ENCODE measurements at places on chromosomes 7 and 10.

- no peak for DNase-seq
These were observed 287.0 kb upstream of the CDC14C start for GRCh38 chr7:48637382-48637781.

DNA sequence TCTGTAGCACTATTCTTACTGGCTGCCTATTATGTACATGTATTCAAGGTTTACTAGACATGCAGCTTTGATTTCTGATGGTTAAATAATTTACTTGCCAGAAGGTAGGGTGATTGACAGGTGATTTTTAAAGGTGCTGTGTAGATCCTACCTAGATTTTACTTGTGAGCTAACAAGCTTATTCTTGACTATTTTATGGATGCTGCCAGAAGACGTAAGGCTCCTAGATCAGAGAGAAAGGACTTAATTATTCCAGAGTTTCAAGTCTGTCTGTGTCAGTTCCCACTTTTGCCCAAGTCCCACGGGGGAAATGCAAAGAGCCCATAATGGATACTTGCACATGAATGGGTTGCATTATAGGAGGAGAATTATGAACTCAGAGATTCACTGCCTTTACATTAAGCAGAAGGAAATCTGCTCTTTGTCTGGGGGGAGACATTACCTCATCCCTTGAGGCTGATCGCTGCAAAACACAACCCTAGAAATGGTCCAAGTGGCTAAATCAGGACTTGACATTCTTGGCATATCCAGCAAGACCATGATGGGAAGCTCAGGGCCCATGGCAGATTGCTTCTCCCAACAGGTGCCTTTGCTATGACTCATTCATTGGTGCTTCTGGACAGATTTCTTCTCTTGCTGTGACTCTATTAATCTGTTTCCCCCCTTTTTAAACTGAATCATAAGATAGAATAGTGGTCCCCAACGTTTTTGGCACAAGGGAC is 32.1 kb downstream of the GPR158 start:
- DNase-seq: no peak

DNA sequence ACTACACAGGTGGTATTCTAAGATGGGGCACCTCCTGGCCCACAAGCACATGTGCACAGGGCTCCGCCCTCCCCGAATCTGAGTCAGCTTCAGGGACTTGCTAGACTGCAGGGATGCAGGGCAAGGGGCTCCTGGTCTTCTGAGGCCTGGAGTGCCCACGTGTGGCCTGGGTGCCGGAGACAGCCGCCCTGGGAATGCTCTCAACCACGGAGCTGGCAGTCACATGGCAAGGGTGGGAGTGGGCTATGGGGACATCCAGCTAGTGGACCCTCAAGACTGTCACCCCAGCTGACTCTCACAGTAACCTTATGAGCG is 42.7 kb downstream of the CFAP46 start:
- no peak for DNase-seq

GRCh38 chr10:25573316-25573715 is 360.7 kb upstream of the MYO3A start:
- DNase-seq: no peak

GRCh38 chr7:138935465-138936011 is 45.7 kb downstream of the KIAA1549 start:
- no peak for DNase-seq

DNA sequence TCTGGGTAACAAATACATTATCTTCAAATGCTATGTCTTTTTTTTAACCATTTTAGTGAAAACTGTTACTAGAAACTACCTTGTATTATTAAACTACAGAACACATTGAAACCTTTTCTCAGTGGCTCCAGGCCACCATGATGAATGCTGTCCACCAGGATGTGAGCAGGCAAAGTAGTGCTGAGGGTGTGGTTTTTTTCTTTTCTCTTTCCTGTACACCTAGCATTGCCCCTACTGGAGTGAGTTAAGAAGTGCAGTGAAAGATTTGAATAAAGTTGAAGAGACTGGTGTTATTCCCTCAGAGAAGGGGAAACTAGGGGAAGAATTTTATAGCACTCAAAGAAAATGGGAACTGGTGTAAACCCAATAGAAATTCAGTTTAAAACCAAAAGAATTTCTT is 120.0 kb upstream of the SAMD8 start:
- DNase-seq: no peak

DNA sequence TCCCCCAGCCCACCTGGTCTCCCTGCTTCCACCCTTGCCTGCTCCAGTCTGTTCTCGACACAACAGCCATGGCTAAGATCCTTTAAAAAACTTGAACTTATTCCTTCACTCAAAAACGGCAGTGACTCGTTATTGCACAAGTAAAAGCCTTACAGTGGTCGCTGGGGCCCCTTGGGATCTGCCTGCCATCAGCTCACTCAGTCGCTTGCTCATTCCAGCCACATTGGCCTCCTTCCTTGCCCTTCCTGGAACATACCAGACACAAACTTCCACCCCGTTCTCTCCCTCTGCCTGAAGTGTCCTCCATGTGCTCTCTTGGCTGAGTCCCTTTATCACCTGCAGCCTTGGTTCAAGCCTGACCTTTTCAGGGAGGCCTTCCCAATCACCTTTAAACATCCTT is 4.7 kb downstream of the CCNY start:
- DNase-seq: no peak

DNA sequence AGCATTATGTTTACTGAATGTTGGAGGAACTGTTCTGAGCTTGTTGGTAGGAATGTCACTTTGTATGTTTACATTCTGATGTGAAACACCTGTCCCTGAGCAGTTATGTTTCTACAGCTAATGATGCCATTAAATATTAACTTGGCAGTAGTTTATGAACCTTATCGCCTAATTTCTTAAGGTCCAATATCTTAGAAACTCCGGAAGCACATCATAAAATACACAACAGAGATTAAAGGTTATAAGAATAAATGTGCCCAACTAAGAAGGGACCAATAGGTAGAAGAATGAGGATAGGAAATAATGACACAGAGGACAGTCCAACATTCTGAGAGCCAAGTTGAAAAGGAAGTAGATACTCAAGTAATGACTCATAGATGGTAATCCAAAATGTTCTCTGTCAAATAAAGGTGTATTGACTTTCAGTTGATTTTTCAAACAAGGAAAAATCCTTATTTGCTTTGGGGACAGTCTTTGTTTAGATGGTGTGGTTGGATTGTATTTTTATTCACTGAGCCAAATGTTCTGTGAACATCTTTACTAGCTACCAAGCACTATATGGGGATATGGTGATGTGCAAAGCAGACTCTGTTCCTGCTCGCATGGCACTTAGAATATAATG is 31.9 kb downstream of the LCOR start:
- DNase-seq: no peak

- no peak for DNase-seq
These were observed 2.0 kb downstream of the PPP3CB start for GRCh38 chr10:73493781-73494180.

DNA sequence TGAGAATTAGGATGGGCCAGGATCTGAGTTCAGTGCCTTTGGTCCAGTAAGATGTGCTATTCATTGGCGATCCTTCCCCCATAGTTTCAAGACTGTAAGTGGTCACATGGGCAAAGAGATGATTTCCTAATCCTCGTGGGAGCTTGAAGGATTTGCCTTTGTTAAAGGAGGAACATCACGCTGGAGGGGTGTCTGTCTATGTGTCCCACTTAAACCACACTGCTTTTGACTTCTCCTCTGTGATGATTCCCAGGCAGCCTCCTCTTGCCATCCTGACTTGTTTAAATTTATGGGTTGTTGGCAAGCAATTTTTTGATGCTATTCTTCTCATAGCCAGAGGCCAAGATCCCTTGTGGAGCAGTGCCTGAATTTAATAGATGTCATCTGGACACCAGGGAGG is 154.0 kb downstream of the TCF7L2 start:
- no peak for DNase-seq

- no peak for DNase-seq
These were observed 58.6 kb upstream of the COL13A1 start for GRCh38 chr10:69742928-69743602.

GRCh38 chr10:112915590-112916572 is 34.2 kb upstream of the TCF7L2 start:
- no peak for DNase-seq

- DNase-seq: no peak
These were observed 186.8 kb downstream of the CUX1 start for GRCh38 chr7:102004229-102004628.

- DNase-seq: no peak
These were observed 250.7 kb upstream of the ZNF32 start for GRCh38 chr10:43899224-43899959.

GRCh38 chr10:50392966-50393718 is 141.8 kb upstream of the ASAH2 start:
- no peak for DNase-seq

DNA sequence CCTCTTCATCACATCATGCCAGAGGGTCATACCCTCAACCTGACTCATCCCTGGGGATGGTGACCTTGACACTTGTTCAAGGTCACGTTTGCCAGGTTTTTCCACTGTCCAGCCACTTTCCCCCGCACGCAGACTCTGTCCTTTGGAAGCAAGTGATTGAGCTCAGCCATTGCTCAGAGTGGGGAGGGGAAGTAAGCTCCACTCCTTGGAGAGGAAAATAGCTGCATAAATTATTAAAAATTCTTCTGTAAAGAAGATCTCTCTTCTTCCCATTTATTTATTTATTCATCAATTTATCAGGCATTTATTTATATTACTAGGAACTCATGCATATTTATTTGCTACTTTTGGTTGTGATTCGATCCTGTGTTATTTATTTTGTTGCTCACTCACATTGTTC is 88.0 kb downstream of the GLRX3 start:
- no peak for DNase-seq

DNA sequence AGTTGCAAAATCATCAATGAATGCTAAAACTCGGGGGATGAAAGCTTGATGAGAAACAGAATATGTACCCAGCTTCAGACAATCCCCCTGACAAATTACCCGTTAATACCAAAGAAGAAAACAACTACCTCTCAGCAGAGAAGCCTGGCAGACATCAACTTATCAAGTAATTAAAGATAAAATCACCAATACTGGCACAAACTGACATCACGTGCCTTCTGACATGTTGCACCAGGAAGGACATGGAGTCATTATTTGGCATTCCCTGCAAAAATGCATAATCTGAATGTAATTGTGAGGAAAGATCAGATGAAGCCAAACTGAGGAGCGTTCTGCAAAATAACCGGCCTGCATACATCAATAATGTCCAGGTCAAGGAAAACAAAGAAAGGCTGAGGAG is 7.7 kb downstream of the SLIT1 start:
- no peak for DNase-seq

DNA sequence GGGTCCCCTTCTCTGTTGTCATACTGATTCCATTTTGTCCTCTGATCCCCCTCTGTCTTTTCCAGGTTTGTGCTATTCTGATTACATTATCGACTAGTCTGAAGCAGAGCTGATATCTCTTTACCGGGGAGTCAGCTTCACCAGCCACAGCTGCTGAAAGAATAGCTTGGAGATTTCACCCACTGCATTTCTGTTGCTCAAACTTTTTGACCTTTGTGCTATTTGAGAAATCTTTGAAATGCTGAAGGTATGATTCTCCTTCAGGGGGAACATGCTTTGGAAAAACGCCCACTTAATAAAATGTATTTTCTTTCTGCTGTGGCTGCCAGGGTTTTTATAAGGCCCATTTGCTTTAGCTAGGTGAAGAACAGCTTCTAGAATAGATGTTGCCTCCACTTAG is 197.8 kb upstream of the TCF7L2 start:
- no peak for DNase-seq

- no peak for DNase-seq
These were observed 94.6 kb upstream of the FAM180A start for GRCh38 chr7:135843214-135843613.

DNA sequence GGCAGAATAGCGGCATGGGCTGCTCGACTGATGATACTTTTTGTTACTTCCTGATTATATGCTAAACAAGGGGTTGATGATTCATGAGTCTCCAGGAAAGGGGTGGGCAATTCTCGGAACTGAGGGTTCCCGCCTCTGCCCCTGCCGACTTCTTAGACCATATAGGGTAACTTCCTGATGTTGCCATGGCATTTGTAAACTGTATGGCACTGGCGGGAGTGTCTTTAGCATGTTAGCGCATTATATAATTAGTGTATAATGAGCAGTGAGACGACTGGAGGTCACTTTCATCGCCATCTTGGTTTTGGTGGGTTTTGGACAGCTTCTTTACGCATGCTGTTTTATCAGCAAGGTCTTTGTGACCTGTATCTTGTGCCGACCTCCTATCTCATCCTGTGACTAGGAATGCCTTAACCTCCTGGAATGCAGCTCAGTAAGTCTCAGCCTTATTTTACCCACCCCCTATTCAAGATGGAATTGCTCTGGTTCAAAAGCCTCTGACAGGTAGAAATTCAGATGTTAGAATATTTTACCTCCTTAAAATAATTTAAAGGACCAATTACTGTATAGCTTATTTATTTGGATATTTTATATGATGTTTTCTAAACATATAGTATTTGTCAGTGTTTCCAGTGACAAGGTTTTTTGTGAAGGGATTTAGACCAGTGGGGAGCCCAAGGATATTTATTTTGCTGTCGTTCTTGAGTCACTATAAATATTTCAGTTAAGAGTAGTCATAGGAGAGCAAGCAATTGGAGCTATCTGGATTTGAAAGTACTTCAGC is 90.1 kb upstream of the PIK3CG start:
- no peak for DNase-seq

GRCh38 chr10:129274748-129275474 is 192.1 kb upstream of the MGMT start:
- no peak for DNase-seq
